Dermis microvascular lymphatic vessel endothelial cell (primary cell): ENCODE measurements at places on chromosomes 3 and 15. TPM values are rescaled to one million over a fixed set of nuclear protein-coding genes. Genes with fewer than 3 reads are reported as not detected.

Gene DISP2
- total RNA-seq: under 0.01 and 0.13 TPM in 2 replicates

Gene CPB1
- total RNA-seq: not detected in 2 replicates

Gene SPSB4
- under 0.01 TPM in 2 replicates for total RNA-seq

Gene STRIT1
- not detected in 2 replicates for total RNA-seq

Gene ETV5
- 25.7 and 28.5 TPM in 2 replicates for total RNA-seq

Gene LIPC
- total RNA-seq: 0.13 and 0.38 TPM in 2 replicates

Gene CD200R1
- not detected in 2 replicates for total RNA-seq

Gene ITGB5
- 51.0 and 70.0 TPM in 2 replicates for total RNA-seq

Gene EIF4E3
- total RNA-seq: 1.5 and 3.3 TPM in 2 replicates

Gene GRIP2
- not detected in 2 replicates for total RNA-seq

Gene CD86
- not detected in 2 replicates for total RNA-seq

Gene DNAJB11
- total RNA-seq: 38.3 and 38.9 TPM in 2 replicates

Gene REC114
- not detected in 2 replicates for total RNA-seq

Gene WDR93
- under 0.01 TPM in 1 of 2 replicates, not detected in the other for total RNA-seq

Gene DNAH1
- 1.0 and 2.8 TPM in 2 replicates for total RNA-seq

Gene GOLGA8A
- total RNA-seq: 1.8 and 3.2 TPM in 2 replicates

Gene PLA1A
- 5.1 and 11.9 TPM in 2 replicates for total RNA-seq

Gene EOMES
- total RNA-seq: not detected in 2 replicates

Gene CEP97
- 6.1 and 6.8 TPM in 2 replicates for total RNA-seq

Gene CSPG5
- 0.26 and 0.38 TPM in 2 replicates for total RNA-seq

Gene SLC12A1
- total RNA-seq: not detected in 2 replicates

Gene GOLGA6L4
- 0.51 and 1.8 TPM in 2 replicates for total RNA-seq

Gene C3orf85
- total RNA-seq: not detected in 2 replicates

Gene COL8A1
- 98.6 and 175 TPM in 2 replicates for total RNA-seq

Gene ANKUB1
- under 0.01 TPM in 1 of 2 replicates, not detected in the other for total RNA-seq

Gene TM4SF4
- not detected in 2 replicates for total RNA-seq

Gene MINDY2
- 8.7 and 9.2 TPM in 2 replicates for total RNA-seq

Gene MKRN3
- total RNA-seq: under 0.01 TPM in 1 of 2 replicates, not detected in the other

Gene CAV3
- total RNA-seq: not detected in 2 replicates

Gene CLDN16
- not detected in 2 replicates for total RNA-seq

Gene SAMD7
- total RNA-seq: not detected in 2 replicates

Gene CHRM5
- under 0.01 and 0.13 TPM in 2 replicates for total RNA-seq

Gene LXN
- 23.1 and 26.3 TPM in 2 replicates for total RNA-seq

Gene CLDN1
- 0.13 and 0.63 TPM in 2 replicates for total RNA-seq

Gene XIRP1
- not detected in 2 replicates for total RNA-seq

Gene DLEC1
- total RNA-seq: under 0.01 TPM in 2 replicates

Gene CCR8
- total RNA-seq: not detected in 2 replicates

Gene AHSG
- total RNA-seq: under 0.01 TPM in 1 of 2 replicates, not detected in the other

Gene PSMD6
- 89.0 and 99.6 TPM in 2 replicates for total RNA-seq

Gene OR5H14
- not detected in 2 replicates for total RNA-seq

Gene SOX14
- not detected in 2 replicates for total RNA-seq

Gene FOXL2NB
- total RNA-seq: under 0.01 TPM in 1 of 2 replicates, not detected in the other

Gene MST1R
- total RNA-seq: 0.13 TPM in 2 replicates
